Stimulated activated CD8-positive, alpha-beta memory T cell treated with anti-CD3 and anti-CD28 coated beads, Interleukin-7, amount 100 ng/mL, for 1 hour (primary cell): ENCODE measurements at places on chromosomes 1 and 21.

DNA sequence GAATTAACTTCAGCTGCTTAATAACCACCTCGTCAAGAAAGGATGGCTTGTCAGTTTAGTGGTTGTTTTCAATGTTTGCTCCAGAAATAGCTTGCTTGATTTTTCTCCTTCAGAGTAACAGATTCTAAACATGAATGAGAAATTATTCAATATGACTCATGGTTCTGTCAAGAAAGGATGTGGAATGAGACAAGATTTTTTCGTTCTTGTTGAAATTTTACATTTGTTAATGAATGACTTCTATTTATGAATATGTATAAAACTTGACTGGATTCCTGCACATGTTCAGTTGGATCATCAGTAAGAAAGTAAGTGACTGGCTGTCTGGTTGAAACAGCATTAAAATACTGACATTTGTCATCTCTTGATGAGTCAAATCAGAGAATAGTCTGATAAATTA, 38.3 kb downstream of the IFI44 start:
- no peak for DNase-seq

- DNase-seq = no peak
Measured at GRCh38 chr1:38800720-38801671, 58.6 kb downstream of the RRAGC start.

- DNase-seq = no peak
Measured at GRCh38 chr1:219385787-219386427, 212.2 kb downstream of the LYPLAL1 start.

DNA sequence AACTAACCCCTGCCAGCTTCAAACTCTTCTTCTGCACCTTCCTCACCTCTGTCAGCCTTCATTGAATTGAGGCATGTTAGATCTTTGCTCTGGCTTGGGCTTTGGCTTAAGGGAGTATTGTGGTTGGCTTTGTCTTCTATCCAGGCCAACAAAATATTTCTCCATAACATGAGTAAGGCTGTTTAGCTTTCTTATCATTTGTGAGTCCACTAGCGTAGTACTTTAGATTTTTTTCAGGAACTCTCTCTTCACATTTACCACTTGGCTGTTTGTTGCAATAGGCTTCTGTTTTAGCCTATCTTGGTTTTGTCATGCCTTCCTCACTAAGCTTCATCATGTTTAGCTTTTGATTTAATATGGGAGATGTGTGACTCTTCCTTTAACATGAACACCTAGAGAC, 417.5 kb downstream of the NCAM2 start:
- DNase-seq = no peak

DNA sequence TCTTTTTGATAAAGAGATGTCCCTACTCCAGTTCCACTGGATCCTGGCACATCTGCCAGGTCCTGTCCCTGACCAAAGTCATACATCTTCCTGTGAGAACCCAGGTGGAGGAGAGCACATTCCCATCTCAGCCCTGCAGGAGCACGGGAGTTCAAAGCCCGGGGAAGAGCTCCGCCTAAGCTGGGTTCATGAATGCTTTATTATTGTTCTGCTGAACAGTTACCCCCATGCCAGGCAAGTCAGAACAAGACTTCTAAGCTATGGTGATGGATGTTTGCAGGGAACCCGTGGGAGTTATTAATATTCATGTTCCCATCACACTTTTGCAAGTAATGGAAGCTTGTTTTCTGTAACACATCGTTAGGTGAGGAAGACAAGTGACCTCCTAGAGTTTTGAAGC, 62.9 kb downstream of the SEC16B start:
- DNase-seq = no peak

GRCh38 chr1:225870911-225871310, 11.3 kb downstream of the TMEM63A start:
- DNase-seq = no peak

GRCh38 chr1:212166244-212166643, 119.0 kb upstream of the PPP2R5A start:
- DNase-seq = no peak

- DNase-seq = no peak
Measured at GRCh38 chr1:74729741-74730478, 2.9 kb downstream of the CRYZ start.

DNA sequence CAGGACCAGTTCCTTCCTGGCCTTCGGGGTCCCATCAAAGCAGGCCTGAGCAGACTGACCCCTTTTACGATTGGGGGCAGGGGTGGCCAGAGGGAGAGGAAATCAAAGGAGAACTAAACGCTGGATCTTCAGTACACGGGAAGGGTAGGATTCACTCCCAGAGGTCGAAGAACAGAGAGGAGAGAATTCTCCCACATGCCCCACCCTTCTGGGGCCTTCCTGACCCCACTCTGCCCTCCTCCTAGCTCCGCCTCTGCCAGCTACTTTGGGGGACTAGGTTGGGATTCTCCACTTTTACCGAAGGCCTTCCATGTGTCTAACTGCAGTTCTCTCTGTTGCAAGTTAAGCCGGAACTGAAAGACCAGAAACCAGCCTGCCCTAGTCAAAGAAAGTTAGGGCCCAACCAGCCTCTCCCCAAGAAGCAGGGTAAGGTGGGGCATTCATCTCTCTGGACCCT, 654 bp upstream of the ARHGEF2 start:
- no peak for DNase-seq

DNA sequence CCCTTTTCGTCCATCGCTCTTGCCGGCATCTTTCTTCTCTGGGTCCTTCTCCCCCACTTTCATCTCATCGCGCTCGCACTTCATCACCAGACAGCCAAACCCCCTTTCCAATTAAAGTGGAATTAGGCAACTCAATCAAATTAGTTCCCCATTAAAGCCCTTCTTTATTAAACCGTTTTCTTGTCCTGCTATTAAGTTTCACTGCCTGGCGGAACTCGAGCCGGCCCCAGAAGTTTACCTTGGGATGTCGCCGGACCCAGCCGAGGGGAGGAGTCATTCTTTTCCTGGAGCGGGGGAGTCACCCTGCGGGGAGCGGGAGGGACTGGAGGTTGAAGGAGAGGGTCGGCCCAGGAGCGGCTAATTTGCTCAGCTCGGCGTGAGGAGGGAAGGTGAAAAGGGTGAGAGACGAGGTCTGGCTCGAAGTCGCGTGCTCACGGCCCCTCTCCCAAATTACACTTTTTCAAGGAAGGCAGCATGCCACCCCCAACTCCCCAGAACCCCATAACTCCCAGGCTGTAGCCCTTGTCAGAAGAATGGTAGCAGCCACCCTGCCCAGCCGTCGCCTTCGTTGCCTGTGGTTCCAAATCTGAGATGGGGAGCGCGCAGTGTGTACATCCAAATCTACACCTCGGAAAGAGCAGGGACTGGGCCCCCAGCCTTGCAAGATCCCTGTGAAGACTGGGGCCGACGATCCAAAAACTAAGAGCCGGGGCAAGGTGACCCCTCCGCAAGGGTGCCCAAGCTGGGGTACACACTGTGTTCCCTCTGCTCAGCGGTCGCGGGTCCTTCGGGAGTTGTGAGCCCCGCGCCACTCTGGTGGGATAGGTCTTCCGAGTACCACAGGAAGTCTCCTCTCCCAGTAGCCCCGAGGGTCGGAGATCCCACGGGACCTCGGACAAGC, 6.4 kb downstream of the DMRTA2 start:
- DNase-seq = no peak

DNA sequence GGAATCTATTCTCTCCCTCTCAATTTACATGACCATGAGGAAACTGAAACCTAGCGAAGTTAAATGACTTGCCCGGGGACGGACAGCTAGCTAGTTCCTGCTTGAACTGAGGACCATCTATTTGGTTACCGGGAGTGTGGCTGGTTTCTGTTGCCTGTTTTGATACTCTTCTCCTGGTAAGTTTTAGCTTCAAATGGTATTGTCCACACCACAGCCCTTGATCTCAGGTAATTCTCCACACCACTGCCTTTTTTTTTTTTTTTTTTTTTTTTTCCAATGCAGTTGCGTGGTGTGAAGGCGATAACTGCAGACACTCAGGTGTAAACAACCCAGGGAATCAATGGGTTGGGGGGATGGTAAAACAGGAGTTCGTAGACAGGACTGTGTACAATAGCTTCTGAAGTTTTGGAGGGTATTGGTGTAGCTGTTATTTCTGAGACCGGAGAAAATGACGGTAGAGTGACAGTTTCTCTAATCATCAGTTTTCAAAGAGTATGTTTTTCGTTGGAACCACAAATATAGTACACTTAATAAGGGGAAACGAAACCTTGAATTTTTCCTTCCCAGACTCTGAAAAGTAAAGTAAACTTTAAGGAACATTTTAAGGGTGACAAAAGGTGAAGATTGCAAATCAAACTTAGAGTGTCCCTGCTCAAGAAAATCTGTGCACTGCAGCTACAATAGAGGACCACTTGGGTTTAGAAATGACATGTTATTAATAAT, 125.3 kb upstream of the CACYBP start:
- DNase-seq = no peak

DNA sequence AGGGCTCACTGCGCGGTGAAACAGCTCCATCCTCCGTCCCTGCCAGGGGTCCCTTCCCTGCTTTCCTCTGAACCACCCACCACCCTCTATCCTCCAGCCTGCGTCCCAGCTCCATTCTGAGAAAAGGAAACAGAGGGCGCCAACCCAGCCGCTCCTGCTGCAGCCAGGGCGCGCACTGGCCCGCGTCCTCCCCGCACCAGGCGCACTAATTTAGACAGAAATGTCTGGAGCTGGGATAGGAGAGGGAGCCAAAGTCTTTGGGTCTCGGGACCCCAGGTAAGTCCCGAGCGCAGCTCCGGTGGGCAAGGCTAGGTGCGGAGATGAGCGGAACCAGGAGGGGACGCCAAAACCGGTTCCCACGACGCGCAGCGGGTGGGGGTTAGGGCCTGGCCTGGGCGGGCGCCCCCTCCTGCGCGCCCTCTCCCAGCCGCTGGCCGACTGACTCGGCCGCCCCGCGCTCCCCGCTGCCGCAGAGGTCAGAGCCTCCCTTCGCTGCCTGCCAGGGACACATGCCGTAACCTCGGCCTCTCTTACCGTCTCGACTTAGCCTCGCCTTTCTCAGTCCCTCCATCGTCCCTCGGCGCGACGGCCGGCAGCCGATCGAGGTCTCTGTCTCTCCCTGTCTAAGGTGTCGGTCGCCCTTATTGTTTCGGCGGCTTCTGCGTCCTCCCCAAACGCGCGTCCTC, 2.0 kb downstream of the CAMK2N1 start:
- no peak for DNase-seq
